HL-60 (cell line): ENCODE measurements at places on chromosomes 6 and 20.
A peak's percentile ranks its signal among the peaks of the same experiment; 100 is the strongest.

- no peak for DNase-seq
These were observed 186.5 kb downstream of the MAFB start for GRCh38 chr20:40502576-40502975.

DNA sequence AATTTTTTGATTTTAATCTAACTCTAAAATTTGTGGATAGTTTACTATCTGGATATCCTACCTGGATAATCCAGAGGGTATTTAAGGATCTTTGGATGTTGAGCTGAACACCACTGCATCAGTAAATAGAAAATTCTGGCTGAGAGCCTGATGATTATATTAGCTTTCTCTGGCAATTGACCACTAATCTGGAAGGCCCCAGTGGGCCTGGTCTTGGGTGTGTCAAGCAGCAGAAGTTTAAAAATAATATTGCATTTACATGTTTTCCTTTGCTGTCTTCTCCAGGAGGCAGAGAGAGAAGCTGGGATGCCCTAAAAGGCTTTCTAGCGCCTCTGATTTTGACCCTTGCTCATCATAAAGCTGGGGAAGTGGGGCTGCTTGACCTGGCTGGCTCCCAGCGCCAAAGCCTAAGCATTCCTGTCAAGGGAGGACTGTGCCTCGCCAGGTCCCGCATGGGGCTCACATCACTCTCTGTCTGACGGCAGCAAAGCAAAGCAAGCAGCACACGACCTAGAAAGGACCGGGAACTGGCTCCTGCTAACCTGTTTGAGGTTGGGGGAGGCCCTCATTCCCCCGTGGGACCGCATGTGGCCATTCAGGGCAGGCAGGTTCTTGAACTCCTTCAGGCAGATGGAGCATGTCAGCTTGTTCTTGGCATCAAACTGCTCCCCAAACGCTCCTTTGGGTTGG, 46.6 kb upstream of the MRPS10 start:
- DNase-seq, result no peak

GRCh38 chr20:16273812-16274555, 299.3 kb downstream of the KIF16B start:
- DNase-seq, result no peak

- DNase-seq, result no peak
These were observed 195.4 kb downstream of the SMOC2 start for GRCh38 chr6:168636147-168637004.

DNA sequence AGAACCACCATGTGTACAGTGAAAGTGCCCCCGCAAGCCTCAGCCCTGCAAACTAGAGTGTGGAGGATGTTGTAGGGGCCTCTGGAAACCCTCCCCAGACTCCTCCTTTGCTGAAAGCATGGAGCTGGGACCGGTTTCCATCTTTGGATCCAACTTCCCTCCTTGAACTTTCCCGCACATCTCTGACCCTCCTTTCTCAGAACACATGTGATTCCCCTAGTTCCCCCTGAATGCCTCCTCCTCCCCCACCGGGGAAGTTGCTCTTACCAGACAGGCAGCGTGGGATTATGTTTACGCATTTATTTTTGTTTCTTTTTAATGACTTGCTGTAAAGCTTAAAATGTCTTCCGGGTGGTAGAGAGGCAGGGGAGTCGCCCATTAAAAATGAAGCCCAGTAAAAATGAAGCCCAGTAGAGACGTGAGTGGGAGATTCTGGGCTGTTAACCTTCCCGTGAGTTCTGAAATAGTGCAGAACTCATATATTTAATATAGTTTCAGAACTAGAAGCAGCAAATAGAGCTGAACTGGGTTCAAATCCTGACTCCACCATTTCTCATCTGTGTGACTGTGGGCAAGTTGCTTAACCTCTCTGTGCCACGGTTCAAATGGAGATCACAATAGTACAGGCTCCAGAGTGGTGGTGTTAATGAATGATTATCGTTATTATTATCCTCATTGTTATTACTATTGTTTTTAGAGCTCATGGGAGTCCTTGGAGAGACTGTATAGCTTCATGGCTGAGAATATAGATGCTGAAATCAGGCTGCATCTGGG, 8.0 kb upstream of the PTPN1 start:
- DNase-seq, result no peak

GRCh38 chr20:24909861-24910260, 39.2 kb upstream of the CST7 start:
- no peak for DNase-seq

- DNase-seq, result peak; percentile 51
These were observed 505 bp upstream of the WRNIP1 start for GRCh38 chr6:2764610-2765165.

DNA sequence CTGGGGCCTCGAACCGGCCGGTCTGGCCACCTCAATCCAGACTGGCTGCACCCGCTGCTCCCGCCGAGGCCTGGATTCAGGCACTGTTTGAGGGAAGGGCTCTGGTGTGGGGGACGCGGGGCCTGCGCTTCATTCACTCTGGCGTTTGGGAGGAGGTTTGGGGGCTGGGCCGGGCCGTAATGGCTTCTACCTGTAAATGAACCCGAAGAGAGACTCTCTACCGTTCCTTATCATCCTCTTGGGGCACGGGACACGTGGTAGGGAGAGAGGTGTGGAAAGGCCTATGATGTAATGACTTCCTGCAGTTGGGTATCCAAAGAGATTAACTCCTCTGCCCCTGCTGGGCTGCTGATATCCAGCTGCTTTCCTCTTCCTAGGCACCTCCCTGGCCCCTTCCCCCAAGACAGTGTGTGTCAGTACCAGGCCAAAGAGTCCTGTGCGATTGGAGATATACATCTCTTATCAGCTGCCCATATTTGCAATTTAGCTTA, 1.8 kb downstream of the FOXO3 start:
- peak; percentile 90 for DNase-seq

DNA sequence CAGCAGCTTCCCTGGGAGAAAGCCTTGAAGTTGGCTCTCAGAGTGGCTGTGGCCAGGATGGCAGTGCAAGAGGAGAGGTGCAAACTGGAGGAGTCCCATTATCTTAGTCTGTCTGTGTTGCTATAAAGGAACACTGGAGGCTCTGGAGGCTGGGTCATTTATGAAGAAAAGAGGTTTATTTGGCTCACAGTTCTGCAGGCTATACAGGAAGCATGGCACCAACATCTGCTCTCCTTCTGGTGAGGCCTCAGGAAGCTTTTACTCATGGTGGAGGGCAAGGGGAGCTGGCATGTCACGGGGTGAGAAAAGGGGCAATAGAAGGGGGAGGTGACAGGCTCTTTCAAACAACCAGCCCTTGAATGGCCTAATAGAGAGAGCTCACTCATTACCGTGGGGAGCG, 47.1 kb downstream of the PSMG4 start:
- DNase-seq, result no peak

DNA sequence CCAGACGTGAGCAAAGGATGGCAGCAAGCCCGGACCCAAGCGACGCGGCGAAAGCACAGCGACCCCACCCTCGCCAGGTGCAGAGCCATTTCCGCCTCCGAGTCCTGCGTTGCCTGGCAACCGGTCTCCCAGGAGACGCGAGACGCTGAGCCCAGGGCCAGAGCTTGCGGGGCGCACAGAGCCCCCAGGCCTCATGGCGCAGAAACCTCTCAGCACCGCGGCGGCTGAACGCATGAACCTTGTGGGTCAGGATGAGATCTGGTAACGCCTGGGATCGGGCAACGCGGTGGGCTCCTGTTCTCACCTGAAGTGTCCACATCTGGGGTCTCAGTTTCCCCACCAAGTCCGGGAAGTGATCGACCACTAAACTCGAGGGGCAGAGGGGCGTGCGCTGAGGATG, 77.7 kb downstream of the ANKRD60 start:
- no peak for DNase-seq

GRCh38 chr20:58277107-58277506, 32.4 kb upstream of the RAB22A start:
- DNase-seq, result no peak

- DNase-seq, result no peak
These were observed 64.9 kb upstream of the AFDN start for GRCh38 chr6:167761794-167762258.

GRCh38 chr6:33008944-33009861, at the start of gene HLA-DOA:
TSS of gene HLA-DOA (minus strand) at chr6:33009591.
- DNase-seq, result no peak

GRCh38 chr20:62977613-62978560, 25.4 kb downstream of the SLC17A9 start:
- no peak for DNase-seq

GRCh38 chr6:46118836-46119235, 11.0 kb upstream of the ENPP4 start:
- no peak for DNase-seq
